Breast epithelium (tissue), 4 donors: ENCODE measurements at places on chromosomes 3 and 15. TPM values are rescaled to one million over a fixed set of nuclear protein-coding genes. Genes with fewer than 3 reads are reported as not detected.

The NRG4 gene
- total RNA-seq: not detected

The TTC21A gene
- 16.1 TPM for total RNA-seq

- H3K4me1 ChIP-seq: peaks cover 3% of the 10 kb centered on the region
- H3K27me3 ChIP-seq: no peaks in the 10 kb centered on the region
- peak overlapping the region; percentile 86 for H3K4me3 ChIP-seq
- DNase-seq: no peak
- no peaks in the 10 kb centered on the region for H3K36me3 ChIP-seq
Observed at GRCh38 chr3:4496087-4496452, 2.9 kb downstream of the ITPR1 start.

GRCh38 chr3:73315706-73316105, 254.2 kb downstream of the EBLN2 start:
- H3K36me3 ChIP-seq: no peaks in the 10 kb centered on the region
- no peak for DNase-seq
- no peak overlapping the region for H3K4me3 ChIP-seq
- H3K4me1 ChIP-seq: no peaks in the 10 kb centered on the region
